ENCODE measurements at places on chromosomes 7 and 10.
A peak's percentile ranks its signal among the peaks of the same experiment; 100 is the strongest.

GRCh38 chr10:67250686-67251085, 324.9 kb downstream of the LRRTM3 start:
- DNase-seq: no peak

- no peak for DNase-seq
Observed at GRCh38 chr7:28779954-28780353, 178.2 kb downstream of the TRIL start.

DNA sequence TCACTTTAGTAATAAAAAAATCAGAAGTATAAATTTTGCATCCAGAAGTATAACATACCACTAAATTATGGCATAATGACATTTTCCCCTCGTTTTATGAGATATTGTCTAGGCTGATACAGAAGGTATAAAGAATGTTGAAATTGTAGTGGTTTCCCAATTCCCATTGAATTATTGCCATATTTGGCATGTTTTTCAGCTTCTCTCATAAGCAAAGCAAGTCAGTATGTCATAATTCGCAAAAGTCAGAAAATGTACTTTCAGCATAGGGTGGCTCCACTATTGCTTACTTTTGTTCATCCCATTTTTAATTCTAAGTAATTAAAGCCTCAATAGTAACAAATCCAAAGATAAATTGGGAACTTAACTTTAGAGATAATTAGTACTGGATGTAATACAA, 19.7 kb upstream of the PTPRZ1 start:
- DNase-seq: no peak

DNA sequence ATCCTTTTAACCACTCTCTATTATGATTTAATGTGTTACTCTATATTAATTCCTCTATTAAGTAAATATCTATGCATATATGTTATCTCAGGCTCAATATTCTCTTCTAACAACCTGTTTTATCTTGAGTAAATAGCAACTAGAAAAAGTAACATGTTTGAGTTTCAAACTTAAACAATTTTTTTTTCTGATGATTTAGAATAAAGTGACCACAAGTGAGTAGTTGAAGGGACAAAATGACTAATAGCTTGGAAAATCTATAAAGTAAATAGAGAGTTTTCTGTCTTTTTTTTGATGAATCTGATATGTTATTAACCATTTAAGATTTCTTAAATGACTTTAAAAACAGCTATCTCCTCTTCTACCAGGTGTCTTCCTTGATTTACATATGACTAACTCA, 483.8 kb downstream of the TFEC start:
- no peak for DNase-seq

DNA sequence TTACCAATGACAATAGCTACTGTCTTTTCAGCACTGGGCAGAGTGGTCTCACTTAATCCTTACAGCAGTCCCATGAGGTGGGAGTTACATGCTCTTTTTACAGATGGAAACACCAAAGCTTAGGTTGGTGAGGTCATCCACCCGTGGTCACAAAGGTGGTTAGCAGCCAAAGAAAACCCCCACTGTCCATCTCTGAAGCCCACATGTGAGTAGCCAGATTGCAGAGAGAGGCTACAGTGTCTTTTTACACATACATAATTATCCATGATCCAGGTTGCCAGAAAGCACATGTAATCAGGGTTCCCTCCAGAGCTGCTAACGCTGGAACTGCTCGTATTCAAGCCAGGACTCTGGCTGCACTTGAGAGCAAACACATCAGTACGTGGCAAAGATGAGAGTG, 24.6 kb upstream of the ANKRD2 start:
- no peak for DNase-seq

- peak; percentile 13 for DNase-seq
Observed at GRCh38 chr10:88385601-88386203, 197.4 kb downstream of the RNLS start.

- no peak for DNase-seq
Observed at GRCh38 chr7:104627516-104627915, 299.1 kb downstream of the LHFPL3 start.

- DNase-seq: peak; percentile 63
Observed at GRCh38 chr7:131105799-131106680, 221.6 kb upstream of the MKLN1 start.

GRCh38 chr7:151684408-151685175, 164.9 kb upstream of the RHEB start:
- DNase-seq: no peak

GRCh38 chr10:129880191-129880870, 83.7 kb downstream of the EBF3 start:
- no peak for DNase-seq

DNA sequence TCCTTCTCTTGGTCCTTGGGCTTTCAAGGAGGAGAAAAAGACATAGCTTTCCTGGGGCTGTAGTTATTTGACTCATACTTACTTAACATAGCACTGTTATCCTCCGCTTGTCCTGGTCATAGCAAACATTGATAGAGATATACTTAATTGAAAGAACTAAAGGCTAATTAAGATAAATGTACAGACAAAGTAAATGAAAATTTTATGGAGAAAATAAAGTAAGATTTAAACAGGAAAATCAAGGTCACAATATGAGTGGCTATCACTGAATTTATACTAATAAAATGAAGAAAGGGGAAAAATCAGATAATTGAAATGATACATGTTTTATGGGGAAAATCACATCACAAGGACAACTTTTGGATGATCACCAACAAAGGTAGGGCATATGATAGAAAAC, 849.7 kb downstream of the GRM8 start:
- no peak for DNase-seq

DNA sequence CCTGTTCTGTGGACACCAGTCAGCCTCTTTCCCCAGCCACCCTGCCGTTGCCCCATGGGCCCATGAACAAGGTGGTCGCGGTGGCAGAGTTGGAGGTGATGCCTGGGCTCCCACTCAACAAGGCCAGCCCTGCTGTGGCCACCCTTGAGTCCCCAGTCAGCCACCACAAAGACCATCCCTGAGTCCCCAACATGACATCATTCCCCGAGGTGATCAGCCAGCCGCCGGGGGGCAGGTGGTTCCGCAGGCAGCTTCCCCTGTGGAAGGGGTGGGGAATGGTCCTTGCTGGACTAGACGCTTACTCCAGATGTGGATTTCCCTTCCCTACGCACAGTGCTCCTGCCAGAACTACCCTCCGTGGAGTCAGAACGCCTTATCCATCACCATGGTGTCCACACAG, 271.7 kb downstream of the PTPRN2 start:
- no peak for DNase-seq

GRCh38 chr7:151769188-151769821, 107.6 kb downstream of the PRKAG2 start:
- peak; percentile 18 for DNase-seq

DNA sequence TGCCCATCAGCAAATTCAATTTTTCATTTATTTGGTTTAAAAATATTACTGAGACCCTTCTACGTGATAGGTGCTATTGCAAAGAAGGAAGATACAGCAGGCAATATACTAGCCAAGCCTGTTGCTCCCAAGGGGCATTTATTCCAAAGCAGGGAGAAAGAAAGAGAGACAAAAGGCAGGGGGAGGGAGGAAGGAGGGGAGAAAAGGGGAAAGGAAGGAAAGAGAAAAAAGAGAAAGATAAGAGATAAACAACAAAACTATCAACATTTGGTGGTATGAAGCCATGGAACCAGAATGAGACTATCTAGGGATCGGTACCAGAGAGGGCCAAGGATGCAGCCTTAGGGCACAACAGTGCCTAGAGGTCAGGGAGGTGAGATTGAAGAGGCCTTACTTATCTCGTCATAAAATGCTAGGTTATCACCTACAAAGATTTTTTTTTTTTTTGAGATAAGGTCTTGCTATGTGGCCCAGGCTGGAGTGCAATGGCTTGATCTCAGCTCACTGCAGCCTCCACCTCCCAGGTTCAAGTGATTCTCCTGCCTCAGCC, 55.3 kb upstream of the CAPZA2 start:
- DNase-seq: no peak

- no peak for DNase-seq
Observed at GRCh38 chr7:55050281-55050680, 31.5 kb downstream of the EGFR start.

DNA sequence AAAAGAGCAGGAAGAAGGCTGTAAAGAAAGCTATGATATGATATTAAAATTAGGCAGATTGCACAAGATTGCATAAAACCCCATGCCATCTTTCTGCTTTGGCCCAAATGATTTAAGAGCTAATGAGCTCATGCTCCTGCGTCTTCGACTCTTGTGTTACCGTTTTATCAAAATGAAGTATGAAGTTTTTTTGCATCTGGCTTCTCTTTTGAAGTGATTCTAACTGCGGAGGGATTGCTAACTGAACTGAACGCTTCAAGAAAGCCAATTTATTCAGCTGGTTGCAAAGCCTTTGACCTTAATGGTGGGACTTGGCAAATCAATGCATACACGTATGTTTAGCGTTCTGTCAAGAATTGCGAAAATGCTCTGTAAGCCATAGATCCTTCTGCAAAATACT, 282.9 kb downstream of the TWIST1 start:
- no peak for DNase-seq

DNA sequence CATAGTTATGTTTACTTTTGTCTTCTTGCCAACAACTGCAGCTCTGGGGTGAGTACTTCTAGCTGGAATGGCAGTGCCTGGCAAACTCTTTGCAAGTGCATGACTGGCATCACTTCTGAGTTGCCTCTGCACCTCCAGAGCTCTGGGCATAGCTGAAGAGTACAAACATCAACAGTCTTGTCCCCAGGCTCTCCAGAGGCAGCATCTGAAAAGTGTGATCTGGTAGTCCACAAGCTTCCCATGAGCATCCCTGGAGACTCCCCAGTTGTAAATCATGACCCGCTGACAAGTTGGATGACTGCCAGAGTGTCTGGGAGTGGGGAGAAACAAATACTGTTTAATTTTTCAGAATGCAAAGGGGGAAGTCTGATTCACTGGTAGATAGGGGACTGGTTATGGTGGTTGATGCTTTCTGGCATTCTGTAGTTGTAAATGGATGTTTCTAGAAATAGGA, 138.9 kb upstream of the CDK13 start:
- DNase-seq: no peak

GRCh38 chr10:96830511-96831199, 1.4 kb upstream of the LCOR start:
- peak; percentile 50 for DNase-seq

DNA sequence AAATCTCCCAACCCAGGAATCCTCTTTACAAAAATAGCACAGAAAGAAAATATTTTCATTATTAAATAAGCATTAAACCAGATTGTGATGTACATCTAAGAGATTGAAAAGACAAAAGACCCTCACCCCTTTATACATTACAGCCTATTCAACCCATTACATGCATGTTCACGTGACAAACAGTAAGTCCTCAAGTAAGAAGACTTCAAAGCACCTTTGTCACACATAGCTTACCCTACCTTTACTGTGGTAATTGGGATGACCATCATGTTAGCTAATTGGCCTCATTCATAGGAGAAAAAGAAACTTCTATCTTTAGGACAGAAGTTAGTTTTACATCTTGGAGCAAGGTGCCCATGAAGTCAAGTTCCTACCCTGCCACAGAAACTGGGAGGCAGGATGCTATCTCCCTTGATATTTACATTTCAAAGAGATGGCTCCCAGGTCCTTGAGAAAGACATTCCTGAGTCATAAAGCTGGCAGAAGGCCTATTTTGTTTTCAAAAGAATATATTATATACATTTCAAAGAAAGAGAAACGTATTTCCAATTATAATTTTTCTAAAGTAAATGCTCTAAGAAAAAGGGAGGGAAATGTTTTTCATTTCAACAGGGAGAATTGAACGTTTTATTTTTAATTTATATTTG, 48.1 kb downstream of the GNAI1 start:
- DNase-seq: no peak

DNA sequence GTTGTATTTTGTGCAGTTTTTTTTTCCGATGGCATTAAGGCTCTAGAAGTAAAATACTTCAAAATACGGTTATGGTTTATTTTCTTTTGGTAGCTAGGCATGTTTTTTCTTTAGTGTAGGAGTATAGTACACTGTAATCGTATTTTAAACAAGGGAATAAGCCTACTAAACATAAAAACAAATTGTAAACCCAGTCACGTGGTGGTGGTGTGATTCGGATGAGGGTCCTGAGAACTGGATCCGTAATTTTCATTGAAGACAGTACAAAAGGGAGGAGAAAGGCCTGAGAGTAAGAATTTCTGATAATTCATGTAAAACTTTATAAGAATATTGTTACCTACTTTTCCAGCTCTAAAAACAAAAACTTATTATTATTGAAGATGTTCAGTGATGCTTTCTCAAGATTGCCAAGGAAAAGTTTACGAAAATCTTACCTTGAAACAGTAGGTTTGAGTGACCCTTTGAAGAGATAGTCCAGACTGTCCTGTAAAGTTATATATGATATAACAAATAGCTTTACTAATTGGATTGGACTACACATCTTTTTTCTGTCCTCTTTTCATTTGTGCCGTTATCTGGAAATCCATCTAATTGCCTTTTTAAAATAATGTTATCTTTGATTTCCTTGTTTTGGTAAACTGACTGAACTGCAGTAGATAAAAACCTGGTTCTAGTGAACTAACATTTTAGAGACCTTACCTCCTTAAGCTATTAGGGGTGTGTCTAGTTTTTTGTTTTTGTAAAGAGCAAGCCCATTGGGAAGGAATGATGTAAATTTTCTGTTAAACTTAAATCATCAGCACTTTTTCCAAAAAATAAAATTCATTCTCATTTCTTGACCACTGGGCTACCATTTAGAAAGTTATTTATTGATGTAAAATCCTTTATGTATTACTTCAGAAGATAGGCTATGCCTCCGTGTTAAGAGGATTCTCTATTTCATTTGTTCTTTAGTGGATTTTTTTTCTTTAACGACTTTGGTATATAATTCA, 1.0 kb upstream of the PBLD start:
- no peak for DNase-seq

- no peak for DNase-seq
Observed at GRCh38 chr10:129962872-129963640, 1.0 kb downstream of the EBF3 start.

DNA sequence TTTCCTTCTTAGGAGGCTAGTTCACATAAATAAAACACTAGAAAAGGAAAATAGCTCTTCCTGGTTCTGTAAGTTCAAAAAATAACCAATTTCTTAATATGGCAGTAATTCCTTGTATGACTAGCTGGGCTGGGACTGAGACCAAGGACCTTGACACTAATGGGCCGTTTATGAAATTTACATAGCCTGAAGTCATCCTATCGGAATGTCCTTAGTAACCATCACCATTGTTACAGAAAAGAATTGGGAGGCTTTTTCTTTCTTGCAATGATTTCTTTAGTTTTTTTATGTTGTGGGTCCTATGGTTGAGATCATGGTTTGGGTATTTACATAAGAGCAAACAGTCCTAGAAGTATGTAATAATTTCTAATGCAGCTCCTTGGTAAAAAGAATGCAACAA, 87.1 kb upstream of the HDAC9 start:
- no peak for DNase-seq

GRCh38 chr10:33229252-33229948, 105.1 kb downstream of the NRP1 start:
- DNase-seq: no peak

DNA sequence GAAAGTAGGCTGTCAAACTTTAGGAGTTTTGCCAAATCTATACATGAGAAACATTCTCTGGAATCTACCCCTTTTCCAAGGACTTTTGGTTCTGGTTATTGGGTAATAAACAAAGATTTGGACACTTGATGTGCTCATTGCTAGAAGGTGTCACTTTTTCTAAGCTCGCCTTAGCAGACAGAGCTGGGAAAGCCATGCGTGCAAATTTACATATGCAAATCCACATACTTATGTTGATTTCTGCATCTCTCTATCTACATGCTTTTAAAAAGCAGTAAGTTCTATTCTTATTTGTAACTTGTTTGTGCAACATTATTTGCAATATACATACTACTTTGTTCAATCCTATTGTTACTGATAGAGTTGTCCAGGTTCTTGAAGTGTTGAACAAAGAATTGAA, 22.5 kb upstream of the GIMAP6 start:
- DNase-seq: no peak
